Stimulated activated CD8-positive, alpha-beta memory T cell treated with anti-CD3 and anti-CD28 coated beads, Interleukin-4, amount 100 ng/mL, for 1 hour (primary cell): ENCODE measurements at places on chromosomes 7 and 10.

- no peak for DNase-seq
Observed at GRCh38 chr10:14736043-14736442, 38.7 kb downstream of the FAM107B start.

GRCh38 chr10:34716958-34717357, 98.1 kb downstream of the PARD3 start:
- DNase-seq, result no peak

GRCh38 chr7:37198041-37198905, 250.4 kb downstream of the ELMO1 start:
- no peak for DNase-seq

DNA sequence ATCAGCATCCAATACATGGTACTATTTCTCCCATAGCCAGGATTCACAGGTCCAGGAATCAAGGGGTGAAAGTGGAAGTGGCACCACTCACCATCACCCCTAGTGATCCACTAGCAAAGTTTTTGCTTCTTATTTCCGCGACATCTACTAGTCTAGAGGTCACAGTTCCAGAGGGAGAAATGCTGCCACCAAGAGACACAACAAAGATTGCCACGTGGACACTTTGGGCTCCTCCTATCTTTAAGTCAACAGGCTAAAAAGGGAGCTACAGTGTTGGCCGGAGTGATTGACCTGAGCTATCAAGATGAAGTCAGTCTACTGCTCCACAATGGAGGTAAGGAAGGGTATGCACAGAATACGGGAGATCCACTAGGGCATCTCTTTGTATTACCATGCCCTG, 178.2 kb downstream of the AKR1D1 start:
- DNase-seq, result no peak

GRCh38 chr10:13633689-13634088, 46.9 kb downstream of the PRPF18 start:
- no peak for DNase-seq

- no peak for DNase-seq
Observed at GRCh38 chr7:68800316-68800715, 798.0 kb upstream of the AUTS2 start.

DNA sequence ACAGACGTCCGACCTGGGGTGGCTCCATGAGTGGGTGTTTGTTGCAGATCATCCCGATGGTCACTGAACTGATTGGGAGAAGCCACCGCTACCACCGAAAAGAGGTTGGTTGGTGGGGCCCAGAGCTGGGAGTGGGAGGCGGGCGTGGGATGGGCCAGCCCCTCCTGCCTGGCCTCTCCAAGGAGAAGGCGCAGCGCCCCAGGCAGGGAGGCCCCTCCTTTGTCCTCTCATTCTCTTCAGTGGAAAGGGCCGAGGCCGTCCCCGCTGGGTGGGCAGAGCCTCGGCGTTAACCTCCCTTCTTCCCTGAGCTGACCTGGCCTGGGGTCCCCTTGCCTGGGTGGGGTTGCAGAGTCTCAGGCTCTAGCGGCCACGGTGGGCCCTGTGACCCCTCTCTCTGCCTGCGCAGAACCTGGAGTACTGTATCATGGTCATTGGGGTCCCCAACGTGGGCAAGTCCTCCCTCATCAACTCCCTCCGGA, 5.2 kb downstream of the MTG1 start:
- DNase-seq, result no peak

GRCh38 chr7:82051601-82052000, 281.8 kb upstream of the HGF start:
- no peak for DNase-seq

GRCh38 chr7:5477126-5477525, 53.5 kb upstream of the TNRC18 start:
- DNase-seq, result no peak

GRCh38 chr10:6121146-6121545, 32.3 kb downstream of the RBM17 start:
- no peak for DNase-seq

DNA sequence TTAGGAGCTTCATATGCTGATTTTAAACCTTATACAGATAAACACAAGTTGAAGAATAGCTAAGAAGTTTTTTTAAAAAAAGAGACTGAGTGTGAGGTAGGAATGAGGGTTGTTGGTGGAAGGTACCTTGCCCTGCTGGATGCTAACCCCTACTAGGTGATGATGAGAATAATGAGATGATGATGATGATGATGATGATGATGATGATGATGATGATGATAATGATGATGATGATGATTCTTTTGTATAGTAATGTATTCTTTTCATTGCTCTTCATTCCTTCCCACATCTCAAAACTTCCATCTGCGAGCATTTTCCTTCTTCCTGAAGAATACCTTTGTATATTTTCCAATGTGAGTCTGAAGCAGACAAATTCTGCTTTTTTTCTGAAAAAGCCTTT, 14.1 kb upstream of the TMEM273 start:
- no peak for DNase-seq

DNA sequence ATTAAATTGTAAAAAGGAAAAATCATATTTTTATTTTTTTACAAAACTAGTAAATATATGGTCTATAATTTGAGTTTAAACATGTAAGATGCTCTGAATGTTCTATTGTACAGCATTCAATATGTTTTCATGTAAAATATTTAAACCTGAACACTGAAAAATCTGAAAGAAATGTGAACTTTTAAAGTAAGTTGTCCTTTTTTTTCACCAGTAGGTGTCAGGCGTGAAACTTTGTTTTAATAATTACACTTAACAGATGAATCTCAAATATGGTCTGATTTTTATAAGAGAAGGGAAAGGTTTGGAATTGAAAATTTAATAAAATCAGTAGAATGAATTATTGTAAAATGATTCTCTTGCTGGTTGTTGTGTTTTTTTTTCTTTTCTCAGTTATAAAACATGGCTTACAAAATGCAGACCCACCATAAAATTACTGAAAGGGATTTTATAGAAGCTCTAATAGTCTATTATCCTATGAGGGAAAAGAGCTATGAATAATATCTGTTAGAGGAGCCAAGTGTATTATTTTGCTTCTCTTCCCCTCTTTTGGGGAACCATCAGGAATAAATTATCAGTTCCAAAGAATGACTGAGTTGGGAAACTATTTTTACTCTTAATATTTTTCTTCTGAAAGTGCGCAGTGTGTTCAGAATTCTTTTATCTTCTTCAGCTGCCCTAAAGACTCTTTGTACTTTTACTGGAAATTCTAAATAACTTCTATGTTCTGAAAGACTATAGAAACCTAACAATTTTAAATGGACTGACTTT, 217.7 kb upstream of the FZD1 start:
- DNase-seq, result no peak

GRCh38 chr10:112728118-112728883, 221.7 kb upstream of the TCF7L2 start:
- no peak for DNase-seq

DNA sequence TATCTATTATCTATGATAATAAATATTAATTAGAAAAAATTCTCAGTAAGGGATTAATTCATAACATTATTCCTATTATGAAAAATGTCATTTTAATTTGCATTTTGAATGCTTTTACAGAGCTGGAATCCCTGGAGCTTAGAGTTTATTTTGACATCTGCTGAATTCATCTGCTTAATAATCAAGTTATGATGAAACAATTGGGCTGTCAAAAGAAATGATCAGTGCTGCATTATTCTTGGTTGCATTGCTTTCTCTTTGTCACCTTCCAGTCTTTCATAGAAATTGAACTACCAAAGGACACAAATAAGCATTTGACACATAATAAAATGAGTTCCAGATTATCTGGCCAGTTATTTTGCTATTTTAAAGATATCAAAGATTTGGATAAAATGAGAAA, 40.0 kb upstream of the MACC1 start:
- DNase-seq, result no peak

- no peak for DNase-seq
Observed at GRCh38 chr7:135899458-135900064, 77.6 kb downstream of the MTPN start.

DNA sequence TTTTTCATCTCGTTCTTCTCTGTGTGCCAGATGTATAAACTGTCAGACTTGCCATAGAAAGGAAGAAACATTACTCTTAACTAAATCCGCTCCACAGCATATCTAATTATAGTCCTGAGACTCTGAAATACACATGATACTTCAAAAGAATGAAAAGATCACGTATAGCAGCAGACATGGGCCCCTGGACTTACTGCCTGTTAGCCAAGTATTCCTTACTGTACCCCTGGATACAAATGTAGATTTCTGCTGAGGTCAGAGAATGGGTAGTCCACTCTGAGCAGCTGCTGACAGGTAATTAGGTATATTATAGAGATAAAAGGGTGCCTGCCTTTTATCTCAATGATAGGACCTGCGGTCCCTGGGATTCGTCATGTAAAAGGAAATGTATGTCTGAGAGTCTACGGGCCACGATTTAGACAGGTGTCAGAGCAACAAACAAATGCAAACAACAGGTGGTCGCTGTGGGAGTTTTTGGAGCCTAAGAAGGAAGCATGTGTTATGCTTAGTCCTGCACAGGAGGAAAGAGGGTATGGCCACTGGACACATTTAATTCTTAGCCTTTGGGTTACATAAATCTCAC, 69.4 kb downstream of the VOPP1 start:
- DNase-seq, result no peak

DNA sequence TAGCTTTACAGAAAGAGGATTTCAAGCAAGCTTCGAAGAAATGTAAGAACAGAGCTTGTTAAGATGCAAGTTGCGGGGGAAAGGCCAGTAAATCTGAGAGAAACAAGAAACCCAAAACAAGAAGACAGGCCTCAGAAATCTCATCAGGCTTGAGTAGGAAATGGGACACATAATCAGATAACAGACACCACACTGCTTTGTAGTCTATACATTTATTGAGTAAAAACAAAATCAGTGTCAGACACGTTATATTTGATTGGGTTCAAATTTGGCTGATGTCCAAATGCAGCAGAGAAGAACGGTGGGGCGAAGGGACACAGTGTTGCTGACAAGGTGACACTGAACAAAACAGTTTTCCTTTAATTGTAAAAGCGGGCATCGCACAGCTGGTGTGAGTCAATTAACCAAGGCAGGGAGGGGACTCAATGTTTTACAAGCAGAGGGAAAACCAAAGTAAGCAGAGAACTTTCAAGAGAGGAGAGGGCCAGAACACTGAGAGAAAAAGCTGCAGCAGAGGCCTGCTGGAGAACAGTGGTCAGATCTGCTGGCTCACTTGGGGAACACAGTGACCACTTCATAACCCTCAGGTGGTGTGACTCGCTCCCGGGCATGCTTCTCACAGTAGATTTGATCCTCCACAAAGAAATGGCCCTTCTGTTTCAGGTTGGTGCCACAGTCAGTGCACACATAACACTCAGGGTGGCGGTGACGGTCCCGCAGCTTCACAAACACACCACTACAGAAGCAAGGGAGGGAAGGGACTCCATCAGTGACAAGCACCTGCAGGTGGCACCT, 43.5 kb downstream of the ACSM6 start:
- DNase-seq, result no peak

DNA sequence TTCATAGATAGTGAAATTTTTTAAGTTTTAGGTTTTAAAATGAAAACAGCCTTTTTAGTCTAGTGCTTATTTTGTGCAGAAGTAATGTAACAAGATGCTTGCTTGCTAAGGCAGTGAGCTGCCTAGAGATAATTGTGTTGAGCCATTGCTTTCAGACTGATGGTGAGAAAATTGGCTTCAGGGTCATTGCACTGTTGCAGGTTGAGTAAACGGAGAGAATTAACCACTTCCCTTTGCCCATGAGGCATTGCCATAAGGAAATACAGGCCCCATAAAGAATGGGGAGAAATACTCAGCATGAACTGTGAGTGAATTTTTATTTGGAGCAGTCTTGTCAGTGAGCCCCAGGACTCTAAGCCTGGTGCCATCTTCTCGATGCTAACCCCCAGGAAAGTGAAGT, 140.5 kb downstream of the LRRC4 start:
- DNase-seq, result no peak

- no peak for DNase-seq
Observed at GRCh38 chr7:82179311-82179710, 264.3 kb downstream of the CACNA2D1 start.

DNA sequence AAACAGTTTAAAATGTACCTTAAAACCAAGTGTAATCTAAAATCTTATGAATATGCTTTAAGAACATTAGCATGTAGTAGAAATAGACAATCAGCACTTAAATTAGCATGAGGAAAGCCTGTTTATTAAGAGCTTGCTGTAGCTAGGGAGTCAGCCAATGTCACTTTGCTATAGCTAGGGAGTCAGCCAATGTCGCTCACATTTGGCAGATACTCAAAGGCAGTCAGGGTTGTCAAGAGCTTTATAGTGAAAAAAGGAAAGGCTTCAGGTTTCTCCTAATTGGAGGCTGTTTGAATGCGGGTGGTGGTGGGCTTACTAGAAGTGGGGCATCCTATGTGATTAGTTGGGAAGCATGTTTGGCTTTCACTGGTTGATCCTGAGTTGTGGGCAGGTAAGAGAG, 226.2 kb upstream of the DGKB start:
- no peak for DNase-seq

- DNase-seq, result no peak
Observed at GRCh38 chr10:125093199-125093973, 67.0 kb downstream of the CTBP2 start.

DNA sequence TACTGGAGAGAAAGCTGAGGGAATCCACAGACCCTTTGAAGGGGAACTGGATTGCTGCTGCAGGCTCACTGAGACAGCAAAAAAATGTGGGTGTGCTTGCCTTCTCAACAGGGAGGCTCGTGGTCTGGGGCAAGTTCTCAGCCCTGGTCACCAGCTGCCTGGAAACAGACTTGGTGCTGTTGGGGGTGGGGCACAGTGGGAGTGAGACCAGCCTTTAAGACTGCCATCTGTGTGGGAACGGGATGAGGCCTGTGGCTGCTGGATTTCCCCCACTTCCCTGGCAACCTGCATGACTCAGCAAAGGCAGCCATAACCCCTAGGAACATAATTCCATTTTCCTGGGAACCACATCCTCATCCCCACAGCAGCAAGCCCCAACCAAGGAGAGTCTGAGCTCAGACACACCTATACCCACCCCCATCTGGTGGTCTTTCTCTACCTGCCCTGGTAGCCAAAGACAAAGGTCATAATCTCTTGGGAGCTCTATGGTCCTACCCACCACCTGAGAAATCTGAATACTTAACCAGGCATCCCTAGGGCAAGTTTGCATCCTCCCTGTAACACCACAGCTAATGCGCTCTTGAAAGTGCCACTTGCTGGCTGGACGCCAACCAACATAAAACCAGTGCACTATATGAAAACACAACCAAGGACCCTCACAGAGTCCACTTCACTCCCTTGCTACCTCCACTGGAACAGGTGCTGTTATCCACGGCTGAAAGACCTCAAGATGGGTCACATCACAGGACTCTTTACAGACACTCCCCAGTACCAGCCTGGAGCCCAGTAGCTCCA, 45.0 kb upstream of the TFEC start:
- DNase-seq, result no peak

DNA sequence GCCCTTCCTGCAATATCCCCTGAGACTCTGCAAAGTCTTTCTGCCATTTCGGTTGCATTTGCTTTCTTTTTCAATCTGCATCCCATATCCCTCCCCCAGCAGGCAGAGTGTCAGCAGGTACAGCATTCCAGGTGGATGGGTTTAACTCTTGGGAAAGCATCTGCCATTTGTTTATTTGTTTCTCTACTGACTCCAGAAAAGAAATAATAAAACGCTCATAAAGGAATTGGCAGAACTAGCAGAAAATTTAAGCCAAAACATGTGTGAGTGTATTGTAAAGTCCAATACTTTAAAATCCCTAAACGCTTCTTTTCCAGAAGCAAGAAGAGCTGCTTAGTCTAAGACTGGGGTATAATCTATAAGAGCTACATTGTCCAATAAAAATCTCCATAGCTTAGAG, 393.8 kb downstream of the TNS3 start:
- no peak for DNase-seq

GRCh38 chr10:26776258-26776657, 78.8 kb downstream of the PDSS1 start:
- DNase-seq, result no peak
